ENCODE measurements at places on chromosomes 3 and 15.

DNA sequence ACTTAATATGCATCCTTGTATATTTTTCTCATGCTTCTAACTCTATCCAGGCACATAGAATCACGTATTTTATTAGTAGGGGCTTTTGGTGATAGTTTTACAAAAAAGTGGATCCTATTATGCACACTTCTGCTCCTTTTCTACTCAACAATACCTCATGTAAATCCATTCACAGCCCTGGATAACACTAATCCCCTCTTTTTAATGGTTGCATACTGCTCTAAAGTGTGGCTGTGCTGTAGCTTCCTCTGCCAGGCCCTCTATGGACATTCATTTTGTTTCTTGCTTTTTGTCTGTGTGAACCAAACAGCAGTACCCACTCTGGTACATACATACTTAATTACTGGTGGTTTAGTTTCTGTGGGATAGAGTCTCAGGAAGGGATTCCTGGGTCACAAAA lies 51.3 kb upstream of the SCAANT1 start:
- no peak for DNase-seq

DNA sequence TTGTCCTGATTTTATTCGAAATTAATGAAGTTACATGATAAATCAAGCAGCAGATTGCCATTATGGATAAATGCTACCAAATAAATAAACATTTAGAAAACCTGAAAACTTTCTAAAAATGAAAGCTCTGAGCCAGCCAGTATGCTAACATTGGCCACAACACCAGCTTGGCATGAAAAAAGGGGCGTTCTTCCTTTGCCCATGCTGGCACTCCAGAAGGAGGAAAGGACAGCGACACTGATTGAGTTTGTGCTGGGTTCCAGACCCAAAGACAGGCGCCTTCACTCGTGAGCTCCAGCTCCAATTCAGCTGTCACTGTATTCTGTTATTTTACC lies 5.1 kb downstream of the STIMATE start:
- no peak for DNase-seq

DNA sequence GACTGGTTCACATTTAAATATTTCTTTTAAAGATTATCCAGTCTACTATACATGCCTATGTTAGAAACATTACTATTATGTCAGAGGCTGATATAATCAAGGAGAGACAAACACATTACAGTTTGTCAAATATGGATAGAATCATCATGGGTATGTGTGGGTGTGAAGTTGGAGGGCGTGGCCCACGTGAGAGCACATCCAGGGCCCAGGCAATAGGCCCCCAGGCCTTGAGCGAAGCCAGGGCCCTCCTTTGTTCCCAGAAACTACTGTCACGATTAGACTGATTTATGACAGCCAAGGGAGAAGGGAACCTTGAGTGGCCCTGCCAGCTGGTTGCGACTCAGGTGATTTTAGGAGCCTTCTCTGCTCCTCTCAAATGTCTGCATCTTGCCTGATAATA lies 26.9 kb upstream of the LDHAL6B start:
- no peak for DNase-seq

GRCh38 chr3:144102421-144102820 lies 130.8 kb downstream of the DIPK2A start:
- no peak for DNase-seq

DNA sequence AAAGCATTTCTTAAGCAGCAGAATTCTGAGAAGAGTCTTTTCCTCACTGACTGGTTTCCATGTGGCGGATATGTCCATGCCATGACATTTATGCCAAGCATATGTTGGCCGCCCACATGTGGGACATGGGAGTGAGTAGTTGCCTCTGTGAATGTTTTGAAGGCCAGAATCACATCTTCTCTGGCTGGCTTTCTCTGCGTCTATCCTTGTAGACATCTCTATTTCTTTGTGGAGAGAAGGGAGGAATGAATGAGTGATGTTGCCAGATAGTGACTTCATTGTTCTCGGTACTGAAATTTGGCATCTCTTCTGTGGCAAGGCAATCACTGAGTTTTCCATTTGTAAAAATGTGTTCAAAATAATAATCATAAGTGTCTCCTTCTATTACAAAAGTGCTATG lies 316.0 kb downstream of the CLSTN2 start:
- no peak for DNase-seq

DNA sequence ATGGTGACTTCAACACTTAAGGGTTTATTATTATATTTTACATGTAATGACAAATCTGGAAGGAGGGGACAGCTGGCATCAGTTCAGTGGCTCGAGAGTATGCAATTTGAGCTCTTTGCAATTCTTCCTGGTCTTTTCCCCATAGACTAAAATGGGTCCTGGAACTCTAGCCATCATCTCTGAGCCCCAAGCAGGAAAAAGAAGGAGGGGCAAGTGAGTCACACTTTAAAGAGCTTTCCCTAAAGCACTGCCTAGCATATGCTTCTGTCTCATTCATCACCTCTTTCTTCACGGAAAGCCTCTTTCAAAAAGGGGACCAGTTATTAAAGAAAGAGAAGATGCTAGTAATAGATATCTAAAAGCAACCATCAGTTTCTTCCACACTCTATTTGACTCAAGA lies 466.3 kb downstream of the ZIC1 start:
- DNase-seq = no peak

Data from stimulated activated CD4-positive, alpha-beta T cell treated with anti-CD3 and anti-CD28 coated beads, Interleukin-15, amount 100 ng/mL, for 24 hours (primary cell).